Fibroblast of the aortic adventitia (primary cell): ENCODE measurements at places on chromosomes 3 and 15.

- peak; percentile 27 for DNase-seq
These were observed 43.2 kb downstream of the NBEAL2 start for GRCh38 chr3:47022641-47023071.

DNA sequence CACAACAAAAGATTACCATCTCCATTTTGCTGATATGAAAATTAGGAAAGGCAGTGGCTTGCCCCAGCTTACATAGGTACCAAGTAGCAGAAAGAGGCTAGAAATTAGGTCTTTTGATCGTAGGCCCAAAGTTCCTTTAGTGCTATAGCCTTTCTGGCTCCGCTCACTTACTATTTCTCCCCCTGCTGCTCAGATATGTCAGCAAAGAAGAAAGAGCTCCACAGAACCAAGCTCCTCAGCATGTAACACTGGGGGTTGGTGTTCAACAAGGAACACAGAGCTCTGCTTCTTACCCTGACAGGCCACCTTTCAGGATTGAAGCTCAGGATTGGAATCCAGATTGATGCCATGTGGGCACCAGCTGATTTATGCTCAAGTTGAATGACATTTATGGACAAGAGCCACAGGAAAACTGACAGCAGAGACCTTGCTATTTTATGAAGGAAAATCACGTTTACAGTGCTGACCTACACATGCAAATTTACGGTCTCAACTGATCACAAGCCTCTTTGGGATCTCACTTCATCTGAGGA is 6.1 kb upstream of the IL12A start:
- no peak for DNase-seq

DNA sequence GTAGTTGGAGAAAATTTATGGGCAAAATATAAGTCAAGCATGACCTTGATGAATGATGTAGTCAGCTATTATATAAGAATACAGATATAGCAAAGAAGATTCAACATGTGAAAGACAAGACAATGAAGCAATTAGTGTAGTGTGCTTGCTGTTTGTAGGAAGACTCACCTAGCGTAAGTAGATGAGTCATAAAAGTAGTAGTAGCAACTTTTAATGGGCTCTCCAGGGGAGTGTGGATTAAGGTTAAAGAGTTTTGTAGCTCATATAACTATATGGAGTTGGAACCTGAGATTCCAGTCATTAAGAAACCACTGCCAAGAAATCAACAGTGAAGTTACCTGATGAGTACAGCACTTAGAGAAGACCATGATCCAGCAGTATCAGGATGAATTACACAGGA is 444.7 kb upstream of the CNTN3 start:
- DNase-seq: no peak

GRCh38 chr3:167067787-167068161 is 312.3 kb downstream of the ZBBX start:
- no peak for DNase-seq

- DNase-seq: no peak
These were observed 495.9 kb upstream of the NECTIN3 start for GRCh38 chr3:110575702-110576101.

- no peak for DNase-seq
These were observed 73.9 kb downstream of the SUCLG2 start for GRCh38 chr3:67580430-67581000.

GRCh38 chr3:29319798-29320197 is 38.9 kb downstream of the RBMS3 start:
- DNase-seq: peak; percentile 60

DNA sequence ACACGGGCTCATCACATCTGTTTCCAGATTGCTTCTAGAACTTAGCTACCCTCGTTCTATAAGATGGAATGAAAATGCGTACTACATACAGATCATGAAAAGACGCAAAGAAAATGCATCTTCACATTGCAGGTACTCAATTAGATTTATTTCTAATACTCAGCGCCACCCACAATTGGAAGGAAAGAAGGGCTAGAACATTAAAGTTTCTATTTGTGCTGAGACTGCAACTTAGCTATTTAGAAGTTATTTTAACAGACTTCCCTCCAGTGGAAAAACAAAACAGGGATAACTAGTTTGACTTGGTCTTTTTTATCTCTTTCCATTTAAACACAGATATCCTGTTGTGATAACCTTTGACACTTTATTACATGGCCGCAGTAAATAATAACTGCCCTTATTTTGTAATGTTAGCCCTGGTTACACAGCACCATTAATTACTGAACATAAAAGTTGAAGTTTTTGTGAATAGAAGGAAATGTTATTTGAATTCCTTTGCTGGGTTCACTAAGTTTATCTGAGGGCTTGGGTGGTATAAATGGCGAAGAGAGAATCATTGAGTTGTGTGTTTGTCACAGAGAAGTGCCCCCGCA is 86.9 kb upstream of the SLC25A26 start:
- no peak for DNase-seq

- DNase-seq: no peak
These were observed 74.9 kb downstream of the EFCAB12 start for GRCh38 chr3:129353589-129353941.

DNA sequence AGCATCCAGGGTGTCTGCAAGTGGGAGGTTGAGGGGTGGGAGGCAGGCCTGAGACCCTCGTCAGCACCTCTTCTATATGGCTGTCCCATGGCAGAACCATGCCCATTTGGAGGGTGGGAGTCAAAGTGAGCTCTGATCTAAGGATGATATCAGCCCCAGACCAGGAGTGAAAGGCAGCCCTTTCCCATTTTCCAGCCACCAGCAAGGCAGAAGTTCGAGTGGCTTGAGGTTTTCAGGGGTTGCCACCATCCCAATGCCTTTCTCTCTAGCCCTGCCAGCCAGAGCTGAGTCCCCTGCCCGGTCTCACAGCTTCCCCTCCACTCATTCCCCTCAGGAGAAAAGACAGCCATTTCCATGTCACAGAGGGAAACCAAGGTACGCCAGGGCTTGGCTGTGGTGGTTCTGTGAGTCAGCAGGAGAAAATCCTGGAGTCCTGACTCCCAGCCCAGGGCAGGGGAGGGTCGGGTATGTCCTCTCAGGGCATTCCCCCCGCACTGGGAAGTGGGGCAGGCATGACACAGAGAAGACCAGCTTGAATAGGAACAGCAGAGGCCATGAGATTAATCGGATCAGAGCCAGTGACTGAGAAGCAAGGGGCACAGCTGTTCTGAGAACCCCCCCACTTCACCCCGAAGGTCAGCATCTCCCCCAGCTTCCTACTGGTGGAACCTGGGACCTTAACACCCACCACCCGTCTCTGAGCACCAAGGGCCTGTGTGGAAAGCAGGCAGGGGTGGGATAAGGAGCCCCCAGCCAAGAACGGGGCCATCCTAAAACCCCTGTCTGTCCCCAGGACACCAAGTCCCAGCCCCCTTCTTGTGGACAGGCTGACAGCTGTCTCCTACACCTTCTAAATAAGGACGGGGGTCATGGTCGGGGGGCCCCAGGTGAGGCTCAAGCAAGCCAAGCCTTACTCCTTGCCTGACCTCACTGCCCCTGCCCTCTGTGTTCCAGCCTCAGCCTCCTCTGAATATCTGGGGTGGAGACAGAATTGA is 965 bp upstream of the SLC38A3 start:
- DNase-seq: no peak

GRCh38 chr15:90883976-90884718 is at the start of gene FES:
Gene FES, plus strand, starts transcription at chr15:90884504. Its CDS starts 542 bp downstream, at chr15:90885046.
- DNase-seq: peak; percentile 49
